Right atrium auricular region (tissue), 2 donors: ENCODE measurements at places on chromosomes 12 and 14.
A peak's percentile ranks its signal among the peaks of the same experiment; 100 is the strongest.

DNA sequence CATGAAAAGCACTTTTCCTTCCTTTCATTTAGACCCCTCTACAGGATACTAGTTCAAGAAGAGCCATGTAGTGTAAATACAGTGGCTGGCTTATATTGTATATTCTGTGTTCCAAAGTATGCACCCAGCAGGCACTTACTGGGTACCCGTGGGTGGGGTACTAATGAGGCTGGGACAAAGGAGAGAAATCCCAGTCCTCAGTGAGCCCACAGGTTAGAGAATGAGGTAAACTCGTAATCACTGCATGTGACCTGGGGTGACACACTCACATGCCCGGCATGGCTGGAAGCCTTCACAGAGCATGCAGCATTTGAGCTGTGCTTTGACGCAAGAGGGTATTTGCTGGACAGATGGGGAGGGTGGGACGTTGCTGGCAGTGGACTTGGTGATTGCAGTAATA lies 17.1 kb downstream of the SLC24A4 start:
- no peak for DNase-seq
- no peaks in the 10 kb centered on the region for H3K36me3 ChIP-seq
- no peaks in the 10 kb centered on the region for H3K4me1 ChIP-seq
- no peaks in the 10 kb centered on the region for H3K27me3 ChIP-seq

DNA sequence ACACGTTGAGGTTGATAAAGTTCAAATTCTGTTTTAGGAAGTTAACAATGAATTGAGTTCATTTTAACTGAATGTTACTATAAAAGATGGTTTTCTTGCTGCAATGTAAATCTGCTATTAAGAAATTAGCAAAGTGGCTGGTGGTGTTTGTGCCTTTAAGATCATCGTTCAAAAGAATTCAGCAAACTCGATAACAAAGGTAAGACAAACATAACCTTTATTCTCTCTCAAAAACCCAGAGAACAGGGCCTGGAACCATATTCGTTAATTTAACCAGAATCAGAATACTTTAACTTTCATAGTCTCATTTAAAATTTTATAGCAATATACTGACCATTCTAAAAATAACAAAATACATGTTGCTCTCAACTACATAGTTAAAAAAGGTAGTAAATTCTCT lies 3.4 kb downstream of the TMEM30B start:
- DNase-seq, result no peak
- H3K36me3 ChIP-seq, result no peaks in the 10 kb centered on the region
- H3K4me1 ChIP-seq, result no peaks in the 10 kb centered on the region
- H3K27me3 ChIP-seq, result no peaks in the 10 kb centered on the region

- no peak overlapping the region for H3K4me3 ChIP-seq
- no peaks in the 10 kb centered on the region for H3K4me1 ChIP-seq
- no peak for DNase-seq
- H3K27me3 ChIP-seq, result no peaks in the 10 kb centered on the region
These were observed 50.8 kb upstream of the ELK3 start for GRCh38 chr12:96143392-96143791.

GRCh38 chr12:110540048-110540447 lies 37.9 kb downstream of the RAD9B start:
- peaks cover 52% of the 10 kb centered on the region for H3K4me1 ChIP-seq
- H3K27ac ChIP-seq, result peak overlapping the region; percentile 87
- no peak overlapping the region for H3K4me3 ChIP-seq
- no peak for DNase-seq
- H3K27me3 ChIP-seq, result no peaks in the 10 kb centered on the region

DNA sequence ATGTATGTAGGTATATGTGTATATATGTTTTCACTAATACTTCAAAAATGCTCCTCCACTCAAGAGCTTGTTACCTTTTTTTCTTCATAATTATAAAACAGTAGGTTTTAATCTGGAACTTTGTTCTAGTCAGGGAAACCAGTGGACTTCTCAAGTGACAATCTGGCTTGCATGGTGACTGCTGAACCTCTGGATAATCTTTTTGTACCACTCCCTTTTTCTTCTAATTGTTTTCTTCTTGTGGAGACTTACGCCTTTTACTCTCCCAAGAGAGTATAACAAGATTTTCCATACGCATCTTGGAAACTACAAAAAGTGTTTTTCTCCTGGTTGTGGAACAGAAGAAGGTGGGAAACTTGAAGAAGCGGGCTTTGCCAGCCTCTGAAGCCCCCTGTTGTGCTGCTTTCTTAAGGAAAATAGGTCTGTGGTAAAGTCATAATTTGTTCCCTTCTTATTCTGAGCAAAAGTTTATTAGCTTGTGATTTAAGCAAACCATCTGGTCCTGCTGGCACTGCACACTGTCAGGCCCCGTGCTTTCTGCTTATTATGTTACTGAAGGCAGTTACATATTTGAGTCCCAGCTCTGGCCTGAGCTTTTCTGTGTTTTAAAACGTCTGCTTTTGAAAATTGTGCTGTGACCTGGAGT lies 291.8 kb downstream of the ERC1 start:
- no peaks in the 10 kb centered on the region for H3K36me3 ChIP-seq
- no peaks in the 10 kb centered on the region for H3K27me3 ChIP-seq
- H3K4me3 ChIP-seq, result no peak overlapping the region
- H3K4me1 ChIP-seq, result no peaks in the 10 kb centered on the region
- peak overlapping the region; percentile 43 for H3K27ac ChIP-seq

DNA sequence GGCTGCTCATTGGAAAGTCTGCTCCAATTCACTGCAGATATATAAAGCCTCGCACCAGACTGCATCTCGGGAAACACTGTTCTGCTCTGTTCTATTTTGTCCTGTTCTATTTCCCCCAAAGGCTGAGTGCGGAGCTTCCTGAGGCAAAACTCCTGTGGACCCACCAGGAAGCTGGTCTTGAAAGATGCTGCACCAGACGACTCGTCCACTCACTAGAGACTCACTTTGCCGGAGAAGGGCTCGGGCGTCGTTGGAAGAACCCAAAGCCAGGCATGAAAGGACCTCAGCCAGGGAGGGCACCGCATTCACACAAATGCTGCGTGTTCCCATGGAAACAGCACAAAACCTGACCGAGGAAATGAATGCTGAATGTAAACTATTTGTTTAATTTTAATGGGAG lies 331.2 kb upstream of the SFSWAP start:
- H3K4me3 ChIP-seq, result no peak overlapping the region
- DNase-seq, result no peak
- no peaks in the 10 kb centered on the region for H3K4me1 ChIP-seq
- no peaks in the 10 kb centered on the region for H3K36me3 ChIP-seq

DNA sequence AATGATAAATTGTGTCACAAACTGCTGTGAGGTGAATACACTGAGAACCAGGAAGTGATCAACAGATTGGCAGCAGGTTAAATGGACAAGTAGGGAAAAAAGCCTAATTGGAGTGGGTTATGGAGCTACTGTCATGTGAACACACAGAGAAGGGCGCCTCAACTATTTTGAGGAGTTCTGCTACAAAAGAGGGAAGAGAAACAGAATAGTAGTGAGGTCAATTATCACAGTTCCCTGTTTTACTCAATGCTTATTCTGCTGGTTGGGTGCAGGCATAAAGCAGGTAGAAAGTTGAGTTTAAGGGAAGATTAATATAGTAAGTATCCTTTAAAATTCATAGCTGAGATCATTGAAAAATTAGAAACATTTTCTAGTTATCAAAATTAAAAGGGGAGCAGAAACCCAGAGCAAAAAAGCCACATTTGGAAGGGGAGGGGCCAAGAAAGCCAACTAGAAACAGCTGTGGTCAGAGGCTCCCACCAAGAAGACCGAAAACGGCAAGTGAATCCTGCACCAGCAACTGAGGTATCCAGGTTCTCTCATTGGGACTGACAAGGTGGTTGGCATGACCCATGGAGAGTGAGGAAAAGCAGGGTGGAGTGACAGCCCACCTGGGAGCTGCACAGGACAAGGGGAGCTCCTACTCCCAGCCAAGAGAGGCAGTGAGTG lies 105.7 kb downstream of the ZC3H14 start:
- H3K27ac ChIP-seq, result no peak overlapping the region
- DNase-seq, result no peak
- H3K4me3 ChIP-seq, result no peak overlapping the region
- peaks cover 4% of the 10 kb centered on the region for H3K4me1 ChIP-seq
- H3K27me3 ChIP-seq, result no peaks in the 10 kb centered on the region

- H3K36me3 ChIP-seq, result no peaks in the 10 kb centered on the region
- no peak for DNase-seq
- no peaks in the 10 kb centered on the region for H3K27me3 ChIP-seq
- H3K4me3 ChIP-seq, result no peak overlapping the region
- H3K27ac ChIP-seq, result no peak overlapping the region
These were observed 208.2 kb upstream of the FOXN3 start for GRCh38 chr14:89625244-89625713.

GRCh38 chr14:100012478-100013327 lies 52.5 kb upstream of the EVL start:
- no peaks in the 10 kb centered on the region for H3K4me1 ChIP-seq
- H3K4me3 ChIP-seq, result no peak overlapping the region
- no peaks in the 10 kb centered on the region for H3K27me3 ChIP-seq

GRCh38 chr12:52822771-52823510 lies 9.0 kb upstream of the KRT4 start:
- H3K27ac ChIP-seq, result no peak overlapping the region
- H3K4me1 ChIP-seq, result no peaks in the 10 kb centered on the region
- H3K4me3 ChIP-seq, result no peak overlapping the region
- H3K36me3 ChIP-seq, result no peaks in the 10 kb centered on the region
- DNase-seq, result no peak

- H3K4me1 ChIP-seq, result no peaks in the 10 kb centered on the region
- no peaks in the 10 kb centered on the region for H3K27me3 ChIP-seq
- H3K4me3 ChIP-seq, result no peak overlapping the region
These were observed 307.8 kb upstream of the PRKD1 start for GRCh38 chr14:30235485-30235884.

- no peaks in the 10 kb centered on the region for H3K4me1 ChIP-seq
- H3K36me3 ChIP-seq, result no peaks in the 10 kb centered on the region
- H3K27ac ChIP-seq, result no peak overlapping the region
- H3K27me3 ChIP-seq, result no peaks in the 10 kb centered on the region
- DNase-seq, result no peak
- H3K4me3 ChIP-seq, result no peak overlapping the region
These were observed 119.2 kb downstream of the PELI2 start for GRCh38 chr14:56237398-56237797.

- no peak for DNase-seq
- H3K4me3 ChIP-seq, result peak overlapping the region; percentile 80
- peaks cover 34% of the 10 kb centered on the region for H3K36me3 ChIP-seq
- peak overlapping the region; percentile 100 for H3K27ac ChIP-seq
These were observed 447 bp downstream of the CD63 start for GRCh38 chr12:55728186-55728938.

DNA sequence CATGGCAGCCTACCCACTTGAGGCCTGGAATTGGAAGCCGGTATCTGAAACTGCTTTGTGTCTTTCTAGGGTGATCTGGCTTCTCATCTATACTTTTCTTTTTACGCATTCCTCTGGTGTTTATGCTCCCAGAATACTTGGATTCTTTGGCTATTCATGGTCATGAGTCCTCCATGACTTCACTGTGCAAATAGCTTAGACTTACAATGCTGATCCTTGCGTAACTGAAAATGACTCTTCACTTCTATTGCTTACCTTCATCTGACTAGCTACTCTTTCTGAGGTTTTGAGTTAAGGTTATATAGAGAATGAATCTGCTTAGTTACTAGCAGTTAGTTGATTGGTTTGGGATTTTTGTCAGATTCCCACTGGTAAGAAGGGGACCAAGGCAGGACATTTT lies 121.7 kb upstream of the NOVA1 start:
- no peaks in the 10 kb centered on the region for H3K36me3 ChIP-seq
- no peaks in the 10 kb centered on the region for H3K4me1 ChIP-seq
- no peaks in the 10 kb centered on the region for H3K27me3 ChIP-seq
- DNase-seq, result no peak
- no peak overlapping the region for H3K4me3 ChIP-seq
- no peak overlapping the region for H3K27ac ChIP-seq

GRCh38 chr14:90023176-90023896 lies 38.5 kb upstream of the KCNK13 start:
- DNase-seq, result no peak
- no peak overlapping the region for H3K4me3 ChIP-seq
- peaks cover 6% of the 10 kb centered on the region for H3K36me3 ChIP-seq
- H3K4me1 ChIP-seq, result no peaks in the 10 kb centered on the region
- H3K27ac ChIP-seq, result no peak overlapping the region

- H3K4me1 ChIP-seq, result no peaks in the 10 kb centered on the region
- H3K36me3 ChIP-seq, result no peaks in the 10 kb centered on the region
- no peak overlapping the region for H3K4me3 ChIP-seq
- no peak for DNase-seq
These were observed 56.2 kb upstream of the FERMT2 start for GRCh38 chr14:53006931-53007562.

DNA sequence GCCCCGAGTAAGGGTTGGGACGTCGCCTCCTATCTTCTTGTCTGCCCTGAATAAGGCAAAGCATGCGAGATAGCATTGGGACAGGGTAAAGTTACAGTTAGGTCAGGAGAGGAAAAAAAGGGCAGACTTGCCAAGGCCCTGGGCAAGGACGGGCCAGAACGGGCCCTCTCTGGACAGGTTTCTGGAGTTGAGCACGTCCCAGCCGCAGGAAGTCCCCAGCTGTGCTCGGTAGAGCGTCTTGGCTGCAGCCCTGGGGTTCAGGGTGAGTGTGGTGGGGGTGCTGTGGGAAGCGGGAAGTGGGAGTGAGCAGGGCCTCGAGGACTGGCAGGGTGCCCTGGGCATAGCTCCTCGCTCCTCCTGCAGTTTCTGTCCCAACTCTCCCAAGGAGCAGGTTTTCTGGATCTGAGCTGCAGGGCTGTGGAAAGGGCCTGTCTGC lies 5.4 kb downstream of the RPS6KL1 start:
- H3K27ac ChIP-seq, result peak overlapping the region; percentile 83
- no peaks in the 10 kb centered on the region for H3K27me3 ChIP-seq
- no peaks in the 10 kb centered on the region for H3K4me1 ChIP-seq
- no peaks in the 10 kb centered on the region for H3K36me3 ChIP-seq
